ENCODE measurements at places on chromosomes 16 and 17.

DNA sequence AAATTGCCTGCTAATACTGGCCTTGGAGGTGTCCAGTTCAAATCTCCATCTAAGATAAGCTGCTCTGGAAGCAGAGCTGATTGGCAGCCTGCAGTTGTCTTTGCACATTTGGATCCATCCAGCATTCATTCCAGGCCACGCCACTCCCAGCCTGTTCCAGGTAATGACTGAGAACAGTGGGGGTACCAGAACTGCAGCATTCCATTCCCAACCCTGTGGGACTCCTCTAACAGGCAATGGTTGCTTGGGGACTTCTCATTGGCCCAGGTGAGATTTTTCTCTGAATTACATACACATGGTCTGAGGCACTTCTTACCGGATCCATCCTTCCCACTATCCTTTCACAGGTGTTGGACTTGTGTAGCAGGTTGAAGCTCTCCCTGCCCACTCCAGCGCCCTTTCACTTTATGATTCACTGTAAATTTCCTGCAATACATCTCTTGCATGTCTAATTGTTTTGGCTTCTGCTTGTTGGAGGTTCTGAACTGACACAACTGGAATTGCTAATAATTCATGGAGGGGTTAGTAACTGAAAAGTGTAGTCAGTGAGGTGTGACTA lies 206.1 kb upstream of the ZFHX3 start:
- no peak for DNase-seq

GRCh38 chr17:9644910-9645751 lies at the start of gene USP43:
Gene USP43 (plus strand): TSS chr17:9645517. CDS start chr17:9645633, 116 bp downstream.
- DNase-seq = no peak

DNA sequence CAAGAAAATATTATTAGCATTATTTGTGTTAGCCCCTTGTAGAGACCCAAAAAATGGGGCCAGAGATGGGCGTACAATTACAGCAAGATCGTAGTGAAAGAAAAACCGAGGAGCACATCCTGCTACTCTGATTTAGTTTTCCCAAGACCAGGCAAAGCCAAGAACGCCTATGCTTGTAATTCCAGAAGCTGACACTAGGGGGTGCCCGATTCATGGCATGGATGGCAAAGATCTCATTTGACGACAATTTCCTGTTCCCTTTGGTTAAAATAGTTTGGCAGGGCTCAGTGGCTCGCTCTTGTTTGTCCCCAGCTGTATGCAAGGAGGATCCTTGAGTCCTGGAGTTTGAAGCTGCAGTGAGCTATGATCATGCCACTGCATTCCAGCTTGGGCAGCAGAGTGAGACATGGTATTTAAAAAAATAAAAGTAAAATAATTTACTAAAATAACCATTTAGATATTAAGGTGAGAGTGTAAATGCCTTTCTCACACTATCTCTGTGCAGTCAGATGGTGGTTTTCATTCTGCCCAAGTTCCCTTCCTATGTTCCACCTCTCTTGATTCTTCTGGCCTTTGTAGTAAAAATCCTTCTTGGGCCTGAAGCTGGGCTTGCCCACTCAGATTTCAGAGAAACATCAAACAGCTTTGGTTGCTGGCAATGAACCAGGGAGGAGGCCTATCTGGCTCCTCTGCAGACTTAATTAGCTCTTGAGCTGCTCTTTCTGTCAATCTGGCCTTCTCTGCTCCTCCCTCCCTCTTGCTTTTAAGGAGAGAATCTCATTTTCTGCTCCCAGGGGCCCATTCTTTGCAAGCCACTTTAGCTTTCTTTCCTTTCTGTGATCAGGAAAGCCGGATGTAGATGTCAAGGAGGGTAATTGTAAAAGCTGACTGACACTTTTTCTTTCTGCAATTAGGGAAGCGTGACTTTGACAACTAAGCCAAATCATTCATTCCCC lies 31.2 kb downstream of the TMEM238L start:
- no peak for DNase-seq

DNA sequence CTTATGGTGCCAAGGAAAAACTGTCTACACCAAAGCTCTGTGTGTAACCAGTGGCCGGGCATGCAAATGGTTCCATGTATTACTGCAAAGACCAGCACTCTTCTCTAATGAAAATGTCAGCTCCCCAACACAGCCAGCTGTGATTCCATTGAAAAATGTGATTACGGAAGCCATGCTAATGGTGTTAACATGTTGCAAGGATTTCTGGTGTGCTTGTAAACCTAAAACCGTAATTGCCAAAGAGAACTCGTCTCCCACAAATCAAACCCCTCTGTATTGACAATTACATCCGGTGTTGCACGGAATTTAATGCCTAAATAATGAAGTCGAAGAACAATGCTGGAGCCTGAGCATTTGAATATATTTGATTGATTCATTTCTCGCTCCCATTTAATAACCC lies 351.7 kb downstream of the NPIPA8 start:
- DNase-seq = no peak

DNA sequence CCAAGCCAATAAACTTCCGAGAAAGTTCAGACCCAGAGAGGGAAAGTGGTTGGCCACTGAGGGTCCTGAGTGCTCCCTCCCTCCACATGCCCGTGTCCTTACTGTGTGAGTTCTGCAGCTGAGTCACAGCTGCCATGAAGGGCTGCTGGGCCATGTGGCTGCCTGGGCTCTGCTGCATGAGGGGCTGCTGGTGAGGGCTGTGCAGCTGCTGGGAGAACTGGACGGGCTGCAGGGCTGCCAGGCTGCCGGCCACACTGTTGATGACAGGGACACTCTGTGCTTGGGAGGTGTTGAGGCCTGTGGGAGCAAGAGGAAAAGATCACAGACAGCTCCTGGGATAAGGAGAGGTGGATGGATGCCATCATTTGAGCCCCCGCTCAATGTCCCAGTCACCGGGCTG lies 44.0 kb downstream of the HNF1B start:
- DNase-seq = no peak

- DNase-seq = no peak
Observed at GRCh38 chr16:667113-667779, 686 bp upstream of the RHOT2 start.

DNA sequence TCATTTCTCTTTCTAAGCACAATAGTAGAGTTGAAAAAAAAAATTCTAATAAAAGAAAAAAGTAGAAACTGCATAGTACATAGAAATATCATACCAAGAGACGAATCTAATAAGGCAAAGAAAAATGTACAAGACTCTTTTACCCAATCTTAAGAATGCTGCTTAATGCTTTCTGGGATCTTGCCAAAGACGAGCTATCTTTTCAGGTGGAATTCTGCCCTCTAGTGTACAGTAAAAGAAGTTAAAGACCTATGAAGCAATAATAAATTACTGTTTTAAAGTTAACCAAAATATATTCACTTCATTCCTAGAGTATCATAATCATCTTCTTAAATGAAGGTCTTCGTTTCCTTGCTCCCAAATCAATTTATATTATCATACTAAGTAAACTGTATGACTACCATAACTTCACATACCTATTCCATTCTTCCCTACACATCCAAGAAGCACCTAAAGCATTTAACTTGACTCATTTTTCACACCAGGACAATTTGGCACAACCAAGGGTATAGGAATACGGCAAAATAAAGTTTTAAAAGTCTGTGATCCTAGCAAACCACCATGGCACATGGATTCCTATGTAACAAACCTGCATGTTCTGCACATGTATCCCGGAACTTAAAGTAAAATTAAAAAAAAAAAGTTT lies 47.7 kb downstream of the CFDP1 start:
- DNase-seq = no peak

GRCh38 chr17:35947156-35947585 lies 3.7 kb upstream of the LYZL6 start:
- no peak for DNase-seq

DNA sequence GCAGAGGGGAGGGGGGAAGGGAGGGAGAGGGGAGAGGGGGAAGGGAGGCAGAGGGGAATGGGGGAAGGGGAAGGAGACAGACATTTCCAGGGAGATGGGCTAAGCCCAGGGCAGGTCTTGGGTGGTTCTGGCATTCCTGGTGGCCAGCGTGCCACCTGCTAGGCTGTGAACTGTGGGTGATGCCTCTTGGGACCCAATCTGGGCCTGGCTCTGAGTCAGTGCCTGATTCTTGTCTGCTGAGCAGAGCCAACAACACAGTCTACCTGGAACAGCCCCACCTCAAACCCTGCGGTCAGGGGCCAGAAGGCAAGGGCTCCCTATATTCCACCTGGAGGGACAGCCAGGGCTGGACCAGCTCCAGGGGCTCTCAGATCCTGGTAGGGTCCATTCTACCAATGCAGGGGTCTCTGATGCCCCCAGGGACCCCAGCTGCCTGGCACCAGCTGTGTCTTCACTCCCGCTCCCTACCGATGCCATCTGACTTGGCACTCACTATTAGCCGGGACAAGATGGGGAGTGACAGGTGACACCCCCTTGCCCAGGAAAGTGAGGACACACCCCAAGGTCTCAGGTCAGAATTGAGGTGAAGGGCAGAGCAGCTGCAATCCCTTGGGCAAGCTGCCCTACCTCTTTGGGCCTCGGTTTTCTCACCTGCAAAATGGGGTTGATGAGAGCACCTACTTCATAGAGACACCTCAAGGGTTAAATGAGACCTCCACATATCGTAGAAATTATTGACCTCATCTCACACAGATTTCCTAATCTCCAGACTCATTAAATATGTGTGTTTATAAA lies 87.2 kb downstream of the LITAF start:
- DNase-seq = no peak

GRCh38 chr16:6903671-6904070 lies 429.0 kb upstream of the RBFOX1 start:
- DNase-seq = no peak

- DNase-seq = no peak
Observed at GRCh38 chr16:31080756-31081419, 6.7 kb downstream of the ZNF646 start.

DNA sequence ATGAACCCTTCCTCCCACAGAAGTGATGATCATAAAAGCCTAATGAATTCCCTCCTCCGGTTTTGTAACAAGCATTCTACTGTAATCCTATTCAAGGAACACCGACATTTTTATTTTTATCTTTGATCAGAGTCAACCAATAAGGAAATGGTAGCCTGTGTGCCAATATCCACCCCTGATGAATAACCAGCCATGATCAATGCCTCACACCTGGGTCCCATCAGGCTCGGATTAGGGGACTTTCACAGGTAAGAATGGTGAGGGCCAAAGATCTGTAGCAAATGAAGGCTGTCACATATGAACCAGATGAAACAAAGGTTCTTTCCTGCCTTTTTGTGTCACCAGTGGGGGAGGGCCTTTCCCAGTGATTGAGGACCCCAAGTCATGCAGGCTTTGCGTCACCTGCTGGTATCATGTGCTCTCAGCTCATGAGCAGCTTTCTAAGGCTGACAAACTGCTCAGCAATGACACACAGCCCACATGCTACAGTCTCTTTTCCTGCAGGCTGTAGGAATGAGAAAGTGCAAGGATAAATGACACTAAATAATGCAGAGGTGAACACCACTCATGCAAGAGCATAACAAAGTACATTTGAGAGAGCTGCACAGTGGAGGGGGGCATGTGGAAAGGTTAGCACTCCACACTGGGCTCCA lies 34.9 kb downstream of the TOM1L2 start:
- no peak for DNase-seq

GRCh38 chr17:35930211-35931065 lies at the start of gene RDM1:
Gene RDM1 (minus strand): TSS chr17:35930773. CDS start chr17:35930727, 46 bp downstream.
- peak; percentile 33 for DNase-seq

GRCh38 chr17:47643116-47643515 lies 6.6 kb upstream of the KPNB1 start:
- DNase-seq = no peak

DNA sequence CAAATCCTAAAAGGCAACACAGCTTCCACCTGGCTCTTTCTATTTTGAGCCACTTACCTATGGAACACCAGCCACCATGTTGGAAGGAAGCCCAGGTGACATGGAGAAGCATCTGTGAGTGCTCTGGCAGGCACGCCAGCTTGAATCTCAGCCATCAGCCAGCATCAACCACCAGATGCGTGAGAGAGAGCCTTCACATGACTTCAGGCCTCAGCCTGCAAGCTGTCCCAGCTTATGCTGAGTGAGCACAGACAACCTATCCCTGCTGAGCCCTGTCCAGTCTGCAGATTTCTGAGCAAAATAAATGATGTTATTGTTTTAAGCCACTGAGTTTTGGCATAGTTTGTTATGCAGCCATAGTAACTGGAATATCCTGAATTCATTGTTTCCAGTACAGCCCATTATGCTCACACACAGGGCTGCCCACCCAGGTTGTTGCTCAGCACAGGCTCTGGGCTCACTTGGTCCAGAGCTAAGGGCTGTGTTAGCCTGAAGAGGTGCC lies 35.1 kb downstream of the TMEM238L start:
- DNase-seq = no peak

DNA sequence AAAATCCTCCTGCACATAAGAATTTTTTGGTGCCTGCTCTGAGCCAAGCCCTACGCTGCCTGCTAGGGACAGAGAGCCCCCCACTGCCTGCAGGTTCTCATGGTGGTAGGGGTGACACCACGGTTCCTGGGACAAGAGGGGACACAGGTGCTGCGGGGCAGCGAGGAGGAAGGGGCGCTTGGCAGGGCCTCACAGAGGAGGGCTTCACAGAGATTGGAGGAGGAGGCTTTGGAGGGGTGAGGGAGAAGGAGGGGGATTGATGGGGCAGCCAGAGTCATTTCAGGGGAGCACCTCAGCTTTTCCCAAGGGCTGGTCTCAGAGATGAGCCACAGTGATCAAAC lies 29.8 kb upstream of the GSG1L start:
- DNase-seq = no peak

GRCh38 chr17:13321951-13322701 lies 279.6 kb downstream of the HS3ST3A1 start:
- DNase-seq = no peak

DNA sequence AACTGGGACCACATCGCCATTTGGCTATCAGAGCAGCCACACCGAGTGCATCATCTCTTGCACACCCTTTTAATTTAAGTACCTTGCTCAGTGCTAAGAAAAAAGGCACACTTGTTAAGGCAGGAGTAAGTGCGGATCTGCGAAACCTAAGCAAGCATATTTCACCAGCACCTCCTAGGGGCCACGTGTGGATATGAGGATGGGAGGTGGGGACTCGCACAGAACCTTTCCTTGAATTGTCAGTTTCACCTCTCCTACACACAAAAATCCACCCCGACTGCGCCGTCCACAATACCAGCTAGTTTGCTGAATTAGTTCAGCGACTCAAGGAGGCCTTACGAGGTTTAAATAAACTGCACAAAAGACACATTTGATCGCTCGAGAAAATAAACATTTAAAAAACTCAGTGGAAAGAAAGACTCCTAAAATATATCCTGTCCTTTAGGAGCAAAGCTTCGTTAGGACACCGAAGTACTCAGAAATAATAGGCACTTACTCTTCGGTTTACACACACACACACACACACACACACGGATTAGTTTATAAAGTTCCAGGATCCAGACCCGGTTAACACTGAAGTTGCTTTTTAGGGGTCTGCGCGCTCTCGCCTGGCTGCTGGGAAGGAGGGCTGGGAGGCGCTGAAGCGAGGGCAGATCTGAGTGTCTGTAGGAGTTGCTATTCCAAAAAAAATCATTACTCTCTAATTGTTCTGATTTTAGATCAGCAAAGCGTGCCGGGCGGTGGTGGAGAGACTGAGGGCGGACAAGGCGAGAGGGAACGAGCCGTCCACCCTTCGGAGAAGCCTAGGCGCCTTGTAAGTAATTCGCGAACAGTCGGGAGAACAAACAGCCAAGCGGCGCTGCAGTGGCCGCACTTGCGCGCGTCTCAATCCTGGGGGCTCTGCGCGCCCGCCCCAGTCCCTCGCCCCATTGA lies 1.0 kb upstream of the KCNJ2 start:
- DNase-seq = no peak
